ENCODE measurements at places on chromosomes 6 and 20. TPM values are rescaled to one million over a fixed set of nuclear protein-coding genes. Genes with fewer than 3 reads are reported as not detected.

Gene CDS2
- 20.6 TPM for total RNA-seq

Gene SNX21
- 22.8 TPM for total RNA-seq

Gene CST2
- total RNA-seq = not detected

Gene POPDC3
- 5.2 TPM for total RNA-seq

Gene MYLK4
- 1.4 TPM for total RNA-seq

Gene DDX43
- 0.30 TPM for total RNA-seq

Gene LPIN3
- 15.3 TPM for total RNA-seq

Gene SPATA25
- total RNA-seq = 0.69 TPM

Gene KDM1B
- total RNA-seq = 19.3 TPM
